HuH-7 (cell line): ENCODE measurements at places on chromosomes 5 and 9.
A peak's percentile ranks its signal among the peaks of the same experiment; 100 is the strongest.

DNA sequence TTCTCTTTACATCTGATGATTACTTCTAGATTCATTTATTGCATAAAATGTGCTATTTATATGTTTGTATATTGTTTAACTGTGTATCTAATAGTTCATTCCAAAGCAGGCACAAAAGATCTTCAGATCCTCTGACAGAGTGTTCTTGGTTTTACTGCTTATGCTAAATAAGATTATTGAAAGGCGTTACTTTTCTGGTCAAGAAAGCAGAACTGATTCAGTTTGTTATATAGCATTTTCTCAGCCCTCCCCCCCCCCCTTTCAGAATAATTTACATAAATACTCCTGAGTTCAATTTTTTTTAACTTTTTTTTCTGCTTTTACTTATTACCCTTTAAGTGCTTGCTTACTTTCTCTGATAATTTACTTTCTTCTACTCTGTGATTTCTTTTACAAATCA lies 15.4 kb downstream of the CDC42SE2 start:
- no peak for DNase-seq

- no peak for DNase-seq
Observed at GRCh38 chr9:104456831-104457230, 47.2 kb upstream of the OR13F1 start.

DNA sequence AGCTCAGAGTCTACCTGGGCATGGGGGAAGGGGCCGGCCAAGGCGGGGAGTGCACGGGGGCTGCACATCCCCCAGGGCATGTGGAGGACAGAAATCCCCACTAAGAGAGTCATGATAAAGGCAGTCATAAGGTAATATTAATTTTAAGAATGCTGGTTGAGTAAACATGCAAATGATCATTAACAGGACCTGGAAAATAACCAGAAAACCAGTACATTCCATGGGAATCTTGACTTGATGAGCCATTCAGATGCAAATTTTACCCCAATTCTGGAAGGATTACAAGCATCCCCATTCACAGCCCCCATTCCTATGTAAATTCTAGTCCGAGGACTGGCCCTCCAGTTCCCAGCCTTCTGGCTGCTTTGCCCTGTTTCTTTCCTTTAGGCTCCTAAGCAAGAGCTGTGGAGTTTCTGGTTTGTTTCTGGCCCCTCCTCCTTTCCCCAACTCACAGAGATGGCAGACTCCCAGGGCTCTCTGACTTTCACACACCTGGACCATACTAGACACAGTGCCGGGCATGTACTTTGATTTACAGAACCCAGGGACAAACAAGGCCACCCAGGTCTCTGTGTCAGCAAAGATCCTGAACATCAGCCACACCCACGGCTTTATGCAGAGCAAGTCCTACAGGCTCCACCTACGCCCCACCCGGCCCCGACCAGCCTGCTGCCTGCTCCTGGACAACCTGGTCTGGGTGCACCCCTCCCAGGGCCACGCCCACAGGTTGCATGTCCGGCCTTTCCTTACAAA lies 62.7 kb downstream of the SEMA4D start:
- DNase-seq = no peak

DNA sequence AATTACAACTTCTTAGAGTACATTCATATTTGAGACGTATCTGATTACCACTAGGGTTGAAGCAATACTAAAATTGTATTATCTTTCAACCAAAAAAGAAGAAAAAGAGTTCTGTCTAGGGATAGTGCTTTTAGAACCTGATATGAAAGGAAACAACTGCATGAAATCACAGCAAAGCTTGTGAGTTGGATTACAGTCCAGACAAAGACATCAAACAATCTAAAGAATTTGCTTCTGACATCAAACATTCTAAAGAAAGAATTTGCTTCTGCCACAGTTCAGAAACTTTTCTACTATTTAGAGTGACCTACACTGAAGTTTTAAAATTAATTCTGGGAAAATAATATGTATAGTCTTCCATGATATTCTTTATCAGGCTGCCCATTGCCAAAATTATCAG lies 1141.1 kb upstream of the ACO1 start:
- no peak for DNase-seq

DNA sequence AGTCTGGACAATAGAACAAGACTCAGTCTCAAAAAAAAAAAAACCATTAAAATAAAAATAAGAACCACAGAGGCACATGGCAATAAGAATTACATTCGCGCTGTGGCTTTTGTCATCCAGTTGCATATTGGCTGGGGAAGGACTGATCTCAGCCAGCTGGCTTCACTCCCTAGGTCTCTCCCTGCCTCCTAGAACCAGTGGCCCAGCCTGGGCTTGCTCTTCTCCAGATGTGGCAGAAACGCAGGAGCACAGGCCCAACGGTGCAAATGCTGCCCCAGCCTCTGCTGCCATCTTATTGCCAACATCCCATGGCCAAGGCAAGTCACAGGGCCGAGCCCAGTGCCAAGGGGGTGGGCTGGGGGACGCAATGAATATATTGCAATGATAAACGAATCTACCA lies 37.0 kb downstream of the NKX2-5 start:
- no peak for DNase-seq

DNA sequence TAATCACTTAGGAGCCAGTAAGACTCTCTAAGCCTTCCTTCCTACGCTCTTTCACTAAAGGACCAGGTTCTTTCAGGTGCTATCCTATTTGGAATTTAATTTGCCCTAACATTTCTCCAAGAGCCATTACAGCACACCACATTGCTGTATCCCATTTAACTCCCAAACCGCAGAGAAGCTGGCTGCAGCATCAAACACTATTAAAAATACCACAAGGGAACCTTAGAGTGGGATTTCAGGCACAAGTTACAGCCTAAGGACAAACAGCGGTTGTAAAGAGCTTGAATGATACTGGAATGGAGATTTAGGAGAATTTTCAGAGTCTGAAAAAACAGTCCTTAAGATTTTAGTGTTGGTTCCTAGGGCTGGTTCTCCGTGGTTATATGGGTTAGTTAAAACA lies 566.4 kb downstream of the RAB3C start:
- DNase-seq = no peak

DNA sequence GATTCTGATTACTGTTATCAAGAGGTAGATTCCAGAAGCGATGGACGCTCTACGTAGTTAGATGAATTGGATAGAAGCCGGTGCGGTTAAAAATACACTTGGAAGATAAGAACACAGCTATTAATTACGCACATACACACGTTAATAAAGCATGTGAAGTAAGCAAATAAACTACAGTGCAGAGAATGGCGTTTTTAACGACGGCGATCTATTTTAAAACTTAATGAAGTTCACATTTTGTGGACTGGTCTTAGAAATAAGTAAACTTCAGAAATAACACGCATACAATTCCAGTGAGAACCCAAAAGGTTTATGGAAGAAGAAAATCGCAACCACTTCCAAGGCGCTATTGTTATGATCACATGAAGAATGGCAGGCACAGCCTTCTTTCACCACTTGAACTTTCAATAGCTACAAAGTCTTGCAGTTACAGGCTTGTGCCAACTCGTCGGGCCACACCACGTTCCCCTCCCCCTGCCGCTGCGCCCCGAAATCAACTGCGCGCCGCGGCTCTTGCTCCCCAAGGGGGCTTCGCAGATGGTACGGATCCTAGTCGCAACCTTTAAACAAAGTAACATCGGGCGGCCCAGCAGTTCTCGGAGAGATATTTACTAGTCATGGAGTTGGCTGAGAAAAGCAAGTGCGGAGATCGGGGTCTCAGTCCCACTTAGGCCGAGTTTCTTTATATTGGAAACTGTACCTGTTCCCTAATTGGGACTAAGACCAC lies 866 bp upstream of the SEMA6A start:
- DNase-seq = no peak

DNA sequence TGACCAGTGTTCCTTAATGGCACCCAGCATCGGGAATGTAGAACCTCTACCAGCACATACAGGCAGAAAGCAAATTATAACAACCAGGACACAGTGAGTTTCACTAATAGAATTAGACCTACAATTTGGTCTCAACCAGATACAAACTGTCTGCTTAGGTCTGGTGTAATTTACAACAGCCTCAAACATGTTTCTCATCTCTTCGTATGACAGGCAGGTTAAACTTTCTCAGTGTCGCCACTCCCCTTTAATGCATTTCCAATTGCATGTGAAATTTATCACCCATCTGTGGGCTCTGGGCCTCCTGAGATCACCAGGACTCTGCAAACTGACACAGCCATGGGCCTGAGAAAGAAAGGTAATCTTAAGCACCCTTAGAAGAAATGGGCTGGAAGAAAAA lies 218.7 kb downstream of the DCP2 start:
- no peak for DNase-seq

DNA sequence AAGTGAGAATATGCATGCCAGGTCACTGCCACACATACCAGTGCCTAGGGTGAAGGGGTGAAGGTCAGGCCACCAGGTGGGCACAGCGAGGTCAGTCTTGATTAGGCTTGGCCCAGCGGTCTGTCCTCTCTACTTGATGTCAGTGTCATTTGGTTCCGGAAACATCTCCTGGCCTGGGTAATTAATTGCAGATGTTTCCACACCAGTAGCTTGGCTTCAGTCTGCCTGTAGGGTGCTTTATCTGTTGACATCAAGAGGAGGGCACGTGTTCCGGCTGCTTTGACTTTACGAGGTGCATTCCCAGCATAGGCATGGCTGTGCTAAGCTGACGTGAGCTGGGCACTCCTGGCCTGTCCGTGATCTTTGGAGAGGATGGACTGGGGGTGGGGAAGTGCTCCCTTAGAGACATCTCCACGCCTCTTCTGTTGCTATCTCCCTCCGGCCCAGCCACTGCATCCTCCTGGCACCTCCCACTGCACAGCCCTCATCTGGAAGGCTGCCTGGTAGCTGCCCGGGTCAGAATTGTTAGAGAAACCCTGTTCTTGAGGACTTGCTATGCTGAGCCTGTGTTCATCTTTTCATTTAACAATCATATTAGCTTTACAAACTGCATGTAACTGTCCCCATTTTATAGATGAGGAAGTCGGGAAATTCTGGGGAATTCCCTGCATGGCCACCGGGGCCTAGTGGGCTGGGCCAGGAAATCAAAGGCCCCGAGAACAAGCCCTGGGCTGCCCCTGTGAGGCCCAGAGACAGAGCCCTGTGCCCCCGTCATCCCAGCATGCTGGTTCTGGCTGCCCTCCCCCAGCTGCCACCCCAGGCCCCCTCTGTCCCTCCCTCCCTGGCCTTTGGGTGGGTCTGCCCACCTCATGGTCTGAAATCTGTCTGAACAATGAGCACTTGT lies 29.1 kb downstream of the JADE2 start:
- peak; percentile 38 for DNase-seq

- peak; percentile 92 for DNase-seq
Observed at GRCh38 chr9:104856413-104856941, 71.5 kb downstream of the ABCA1 start.

DNA sequence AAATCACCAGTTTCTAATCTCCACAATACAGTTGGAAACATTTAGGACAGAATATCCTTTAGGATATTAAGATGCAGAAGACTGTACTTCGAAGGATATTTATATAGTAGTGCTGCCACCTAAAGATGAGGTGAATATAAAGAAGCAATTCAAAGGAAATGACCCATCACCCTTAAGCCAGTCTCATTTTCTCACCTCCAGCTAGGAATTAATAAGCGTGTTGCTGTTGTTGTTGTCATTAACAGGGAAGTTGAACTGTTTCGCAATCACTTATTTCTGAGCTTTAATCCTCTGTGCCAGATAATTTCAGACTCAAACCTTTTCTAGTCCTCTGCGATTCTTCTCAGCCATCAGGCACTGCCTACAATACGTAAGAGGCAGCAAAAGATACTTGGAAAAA lies 7.8 kb upstream of the PURA start:
- DNase-seq = no peak

GRCh38 chr9:92468206-92468605 lies 14.1 kb downstream of the ASPN start:
- no peak for DNase-seq

DNA sequence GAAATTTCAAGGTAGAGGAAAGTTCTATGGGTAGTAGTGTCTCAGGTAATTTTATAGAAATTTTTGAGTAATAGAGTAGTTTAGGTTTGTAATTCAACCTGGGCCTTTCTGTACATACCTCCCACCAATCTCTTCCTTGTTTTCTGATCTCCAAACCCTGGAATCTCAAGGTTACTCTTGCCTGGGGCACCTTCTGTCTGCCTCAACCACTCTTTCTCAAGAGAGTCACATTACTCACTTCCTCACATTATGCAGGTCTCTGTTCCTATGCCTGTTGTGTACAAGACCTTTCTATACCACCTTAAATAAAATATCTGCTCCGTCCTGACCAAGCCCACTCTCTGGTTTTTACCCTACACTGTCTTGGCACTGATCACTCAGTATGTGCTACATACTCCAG lies 412.6 kb upstream of the CTNND2 start:
- DNase-seq = no peak

DNA sequence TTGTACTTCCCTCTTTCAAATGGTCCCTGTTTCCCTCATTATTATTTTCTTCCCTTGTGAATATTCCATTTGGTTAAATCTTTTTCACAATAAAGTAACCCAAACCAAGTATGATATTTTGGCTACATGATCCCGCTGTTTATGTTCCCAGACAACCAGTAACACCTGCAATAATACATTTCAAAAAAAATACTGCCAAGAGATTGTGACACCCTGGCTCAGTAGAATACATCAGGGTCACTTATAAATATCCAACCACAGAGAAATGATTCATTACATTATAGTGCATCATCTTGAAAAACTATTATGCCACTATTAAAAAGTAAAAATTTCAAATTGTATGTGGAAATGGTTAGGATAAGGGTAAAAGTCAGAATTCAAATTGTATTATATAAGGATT lies 7.2 kb upstream of the OXCT1 start:
- DNase-seq = no peak

- DNase-seq = no peak
Observed at GRCh38 chr9:136865041-136865767, 904 bp downstream of the EDF1 start.

DNA sequence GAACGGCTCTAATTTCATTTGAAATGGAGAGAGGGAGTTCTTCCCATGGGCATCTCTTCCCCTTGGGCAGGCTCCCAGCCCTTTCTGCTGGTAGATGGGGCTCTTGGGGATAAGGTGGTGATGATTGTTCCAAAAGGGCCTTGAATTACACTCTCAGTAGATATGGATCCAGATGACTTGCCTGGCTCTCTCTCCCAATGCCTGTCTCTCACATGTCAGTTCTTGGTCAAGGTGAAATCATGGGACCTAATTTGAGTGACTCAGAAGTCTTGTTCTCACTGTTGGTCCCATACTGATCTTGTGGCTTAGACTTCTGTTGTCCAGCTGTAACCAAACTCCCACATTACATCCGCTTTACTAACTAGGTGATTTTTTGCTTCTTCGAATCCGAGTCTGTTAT lies 317.0 kb upstream of the RFX3 start:
- DNase-seq = no peak

- no peak for DNase-seq
Observed at GRCh38 chr9:136137321-136138265, 18.9 kb upstream of the TMEM250 start.

GRCh38 chr5:58750036-58750435 lies 167.2 kb downstream of the RAB3C start:
- no peak for DNase-seq

DNA sequence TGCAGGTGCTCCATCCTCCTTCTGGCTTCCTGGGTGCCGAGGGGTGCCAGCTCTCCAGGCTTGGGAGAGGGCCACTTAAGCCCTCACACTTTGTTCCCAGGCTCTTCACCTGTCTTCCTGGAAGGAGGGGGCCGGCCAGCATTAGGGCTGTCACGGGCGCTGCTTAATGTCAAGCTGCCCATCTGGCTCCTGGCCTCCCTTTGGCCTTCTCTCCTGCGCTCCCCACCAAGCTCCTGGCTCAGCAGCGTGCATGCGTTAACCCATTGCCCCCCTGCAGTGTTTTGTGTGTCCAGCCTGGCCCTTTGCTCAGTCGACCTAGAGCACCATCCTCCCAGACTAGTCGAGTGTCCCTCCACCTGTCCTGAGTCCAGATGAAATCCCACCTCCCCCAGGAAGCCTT lies 21.3 kb downstream of the NTNG2 start:
- DNase-seq = no peak
